ENCODE measurements at places on chromosomes 2 and 18.
A peak's percentile ranks its signal among the peaks of the same experiment; 100 is the strongest.

DNA sequence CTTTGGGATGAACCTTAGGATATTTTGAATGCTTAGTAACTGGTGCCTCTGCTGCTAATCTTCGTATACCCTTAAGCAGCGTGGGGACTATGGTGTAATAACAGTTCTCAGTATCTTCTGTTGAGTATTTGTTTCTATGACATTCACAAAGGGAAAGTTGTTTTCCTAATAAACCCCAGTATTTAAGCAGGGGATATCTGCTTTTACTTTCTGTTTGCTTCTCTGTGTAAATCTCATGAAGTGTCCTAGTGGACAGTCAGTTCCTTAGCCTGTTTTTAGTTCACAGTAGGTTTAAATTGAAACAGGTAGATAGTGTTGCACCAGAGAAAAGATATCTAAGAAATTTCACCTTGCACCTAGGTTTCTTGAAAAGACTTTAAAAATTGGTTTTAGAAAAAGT is 14.9 kb downstream of the KIAA1328 start:
- no peak for DNase-seq

- DNase-seq, result no peak
These were observed 201.4 kb downstream of the AFF3 start for GRCh38 chr2:99940963-99941362.

DNA sequence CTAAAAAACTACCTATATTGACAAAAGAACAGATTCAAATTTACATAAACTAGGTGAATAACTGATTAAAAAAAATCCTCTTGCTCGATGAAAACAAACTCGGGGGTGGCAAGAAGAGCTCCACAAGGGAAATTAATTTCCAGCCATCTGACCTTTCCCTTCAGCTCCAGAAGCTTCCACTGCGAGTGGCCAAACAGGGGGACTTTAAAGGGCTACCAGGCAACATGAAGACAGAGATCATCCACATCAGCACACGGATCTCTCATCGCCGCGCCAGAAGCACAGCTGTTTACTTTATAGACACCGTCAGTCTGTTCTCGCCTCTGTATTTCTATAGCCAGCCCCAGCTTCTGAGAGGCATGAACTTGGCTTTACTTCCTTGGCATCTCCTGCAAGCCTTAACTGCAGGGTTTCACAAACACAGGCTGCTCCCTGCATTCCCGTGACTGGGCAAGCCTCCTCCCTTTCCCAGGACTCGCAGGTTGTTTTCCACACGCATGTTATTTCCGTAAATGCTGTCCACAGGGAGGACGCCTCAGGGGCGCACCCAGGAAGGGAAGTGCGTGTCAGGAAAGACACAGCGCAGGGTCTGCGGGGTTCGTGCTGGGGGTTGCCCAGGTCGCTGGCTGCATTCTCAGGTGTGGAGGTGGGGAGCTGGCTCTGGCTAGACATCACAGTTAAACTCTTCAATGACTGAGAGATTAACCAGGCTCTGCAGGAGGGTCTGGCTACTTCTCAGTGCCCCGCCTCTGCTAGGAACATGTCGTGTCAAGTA is 85.0 kb downstream of the USP40 start:
- no peak for DNase-seq

- no peak for DNase-seq
These were observed 61.3 kb downstream of the NUP35 start for GRCh38 chr2:183185534-183185933.

DNA sequence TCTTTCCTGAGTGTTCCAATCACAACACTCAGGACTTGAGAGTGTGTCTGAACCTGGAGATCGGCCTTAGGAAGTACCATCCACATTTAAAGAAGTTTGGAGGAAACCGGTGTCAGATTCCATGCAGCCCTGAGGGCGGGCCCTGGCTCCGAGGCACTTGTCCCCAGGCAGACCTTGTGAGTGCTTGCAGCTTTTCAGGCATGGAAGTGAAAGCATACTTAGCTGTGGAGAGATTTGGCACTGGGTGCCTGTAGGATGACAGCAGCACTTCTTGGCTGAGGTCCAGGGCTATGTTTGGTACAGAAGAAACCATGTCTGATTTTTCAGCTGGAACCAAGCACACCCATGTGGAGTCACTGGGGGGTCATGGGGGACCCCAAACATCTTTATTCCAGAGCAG is 230.8 kb downstream of the SEPTIN10 start:
- DNase-seq, result peak; percentile 22

- no peak for DNase-seq
These were observed 668.2 kb upstream of the PKDCC start for GRCh38 chr2:41379496-41380221.

- no peak for DNase-seq
These were observed 341.3 kb downstream of the MYCN start for GRCh38 chr2:16281451-16282335.
